Stimulated activated CD8-positive, alpha-beta memory T cell treated with anti-CD3 and anti-CD28 coated beads, Interleukin-7, amount 100 ng/mL, for 24 hours (primary cell): ENCODE measurements at places on chromosomes 6 and 20.

DNA sequence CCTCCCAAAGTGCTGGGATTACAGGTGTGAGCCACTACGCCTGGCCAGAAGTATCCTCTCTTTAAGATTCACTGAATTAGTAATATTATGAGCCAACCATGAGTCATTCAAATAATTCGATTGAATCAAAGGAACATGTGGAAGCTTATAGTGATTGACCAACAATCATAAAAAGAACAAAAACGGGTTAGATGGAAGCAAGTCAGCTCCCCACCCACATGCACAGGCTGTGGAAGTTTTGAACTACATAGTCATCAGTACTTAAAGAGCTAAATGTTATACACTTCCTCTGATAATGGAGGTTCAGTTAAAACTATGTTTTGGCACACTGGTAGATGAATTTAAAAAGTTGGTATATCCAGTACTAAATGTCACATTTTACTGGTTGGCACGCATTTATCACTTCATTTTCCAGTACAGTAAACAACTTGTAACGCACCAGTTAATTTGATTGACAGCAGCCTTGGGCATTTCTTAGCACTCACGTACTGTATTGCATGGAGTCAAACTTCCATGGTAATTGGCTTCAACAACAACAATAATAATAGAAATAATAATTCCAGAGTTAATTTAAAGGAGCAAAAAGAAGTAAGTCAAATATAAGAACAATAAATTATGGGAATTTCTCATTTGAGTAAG is 1107.3 kb upstream of the MAP3K7 start:
- no peak for DNase-seq

DNA sequence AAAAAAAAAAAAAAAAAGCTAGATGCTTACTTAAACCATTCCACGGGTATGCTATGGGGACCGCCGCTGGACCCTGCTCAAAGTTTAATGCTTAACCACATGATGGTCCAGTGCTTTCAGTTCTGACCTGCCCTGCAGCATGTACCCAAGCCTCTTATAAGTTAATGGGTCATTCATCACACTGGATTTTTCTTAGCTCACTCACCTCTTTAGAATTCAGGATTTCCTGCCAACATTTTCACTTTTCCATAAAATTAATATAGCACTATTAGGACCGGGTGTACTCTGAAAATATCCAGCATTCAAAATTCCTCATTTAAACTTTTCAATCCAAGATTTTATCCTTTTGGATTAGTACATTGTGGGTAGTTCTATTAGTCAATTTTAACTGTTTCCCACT is 140.8 kb downstream of the ALDH8A1 start:
- DNase-seq = no peak

DNA sequence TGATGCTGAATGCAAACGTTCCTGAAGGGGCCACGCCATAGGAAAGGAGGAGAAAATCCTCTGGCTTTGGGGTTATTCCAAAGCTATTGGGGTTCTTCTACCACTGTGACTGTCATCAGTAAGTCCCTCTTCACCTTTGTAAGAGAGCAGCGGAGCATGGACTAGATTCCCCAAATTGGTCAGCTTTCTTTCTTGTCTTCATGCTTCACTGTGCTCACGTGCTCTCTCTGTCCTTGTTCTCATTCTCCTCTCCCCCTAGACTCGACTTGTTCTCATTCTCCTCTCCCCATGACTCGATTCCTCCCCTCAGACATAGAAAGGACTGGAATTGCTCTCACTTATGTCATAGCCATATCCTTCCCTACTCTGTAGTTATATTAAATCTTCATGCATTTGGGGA is 54.8 kb upstream of the ADGRG6 start:
- DNase-seq = no peak

- no peak for DNase-seq
Measured at GRCh38 chr20:58852543-58853271, at the start of gene GNAS. Gene GNAS, plus strand, starts transcription at chr20:58852716.

DNA sequence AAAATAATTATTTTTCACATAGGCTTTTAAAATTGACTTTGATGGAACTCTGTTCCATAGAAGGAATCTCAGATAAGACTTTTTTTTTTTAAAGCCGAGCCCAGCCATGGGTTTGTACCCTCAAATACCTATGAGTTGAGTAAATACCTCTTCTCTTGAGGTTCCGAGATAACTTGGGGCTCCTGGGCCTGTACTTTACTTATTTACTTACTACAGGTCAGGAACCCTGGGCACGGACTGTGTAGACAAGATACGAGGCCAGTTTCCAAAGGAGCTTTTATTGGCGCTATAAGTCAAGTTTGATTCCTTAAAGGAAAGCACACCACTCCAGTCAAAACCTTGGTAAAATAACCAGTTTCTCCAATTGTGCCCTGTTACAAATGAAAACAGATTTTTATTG is 7.5 kb downstream of the AFG1L start:
- no peak for DNase-seq

DNA sequence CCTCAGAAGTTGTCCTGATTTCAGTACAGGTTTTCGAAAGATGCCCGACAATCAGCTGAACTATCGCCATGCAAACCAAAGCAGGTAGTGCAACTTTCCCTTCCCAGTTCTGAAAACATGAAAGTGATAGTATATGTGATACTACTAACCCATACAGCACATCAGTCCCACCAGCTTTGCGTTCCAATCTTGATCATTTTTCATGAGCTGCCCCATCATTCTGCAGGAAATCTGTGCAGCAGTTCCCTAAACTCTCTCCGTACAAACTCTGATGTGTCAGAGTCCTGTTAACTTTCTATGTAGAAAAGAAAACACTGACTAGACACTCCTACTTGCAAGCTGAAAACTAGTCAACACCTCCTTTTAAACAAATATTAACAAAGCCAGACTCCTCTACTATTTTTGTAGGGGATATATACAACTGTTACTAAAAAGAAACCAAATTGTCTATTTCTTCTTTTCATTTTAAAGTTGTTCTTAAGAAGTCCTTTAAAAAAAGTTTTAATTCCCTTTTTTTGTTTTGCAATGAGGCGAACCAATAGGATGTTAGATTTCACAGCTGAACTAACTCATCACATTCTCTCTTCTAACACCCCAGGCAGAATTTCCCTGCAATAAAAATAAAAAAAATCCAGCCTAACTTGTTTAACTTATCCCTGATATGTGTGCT is 99.6 kb upstream of the DST start:
- no peak for DNase-seq
